ENCODE measurements at places on chromosomes 16 and 17. TPM values are rescaled to one million over a fixed set of nuclear protein-coding genes. Genes with fewer than 3 reads are reported as not detected.

The RND2 gene
- 0.28 TPM for total RNA-seq

The SCGB1C2 gene
- not detected for total RNA-seq

The SP6 gene
- under 0.01 TPM for total RNA-seq

The TBC1D3H gene
- total RNA-seq = not detected

The UMOD gene
- total RNA-seq = not detected

The MRPL10 gene
- 26.6 TPM for total RNA-seq

The ST6GALNAC2 gene
- total RNA-seq = 0.96 TPM

The ACLY gene
- total RNA-seq = 301 TPM

The BAIAP3 gene
- total RNA-seq = 0.38 TPM

The RAP1GAP2 gene
- 0.28 TPM for total RNA-seq

The SYCE1L gene
- not detected for total RNA-seq

The TBC1D3C gene
- not detected for total RNA-seq

The C1QTNF8 gene
- not detected for total RNA-seq

The PIRT gene
- total RNA-seq = not detected

The SOST gene
- 20.0 TPM for total RNA-seq

The PLK1 gene
- total RNA-seq = 45.8 TPM

The GLP2R gene
- total RNA-seq = not detected

The HLF gene
- total RNA-seq = under 0.01 TPM

The NPIPB13 gene
- total RNA-seq = 0.58 TPM

The DNAH3 gene
- total RNA-seq = not detected

The RNF157 gene
- total RNA-seq = under 0.01 TPM

The UTS2R gene
- not detected for total RNA-seq

The RPTOR gene
- total RNA-seq = 19.7 TPM

The CCL13 gene
- 4.8 TPM for total RNA-seq

The ARHGAP44 gene
- 4.8 TPM for total RNA-seq

The CLDN7 gene
- total RNA-seq = 1.7 TPM

The KCTD13 gene
- total RNA-seq = 5.2 TPM

The BEAN1 gene
- 0.28 TPM for total RNA-seq

The ABI3 gene
- total RNA-seq = under 0.01 TPM

The KCNG4 gene
- total RNA-seq = not detected

The HYDIN gene
- total RNA-seq = under 0.01 TPM

The FBXW10B gene
- under 0.01 TPM for total RNA-seq

The CUEDC1 gene
- total RNA-seq = 7.7 TPM

The MEAK7 gene
- 29.7 TPM for total RNA-seq

The TP53TG3C gene
- total RNA-seq = 0.19 TPM

The IRX5 gene
- 1.7 TPM for total RNA-seq

The ACSM2A gene
- not detected for total RNA-seq

The FAM20A gene
- total RNA-seq = 1.7 TPM

The TBC1D3 gene
- not detected for total RNA-seq

The TPSG1 gene
- not detected for total RNA-seq

All from regular cardiac myocyte (primary cell).